NCI-H1105 treated with DMSO at 0.1 percent for 48 hours (cell line): ENCODE measurements at places on chromosomes 4 and X.

DNA sequence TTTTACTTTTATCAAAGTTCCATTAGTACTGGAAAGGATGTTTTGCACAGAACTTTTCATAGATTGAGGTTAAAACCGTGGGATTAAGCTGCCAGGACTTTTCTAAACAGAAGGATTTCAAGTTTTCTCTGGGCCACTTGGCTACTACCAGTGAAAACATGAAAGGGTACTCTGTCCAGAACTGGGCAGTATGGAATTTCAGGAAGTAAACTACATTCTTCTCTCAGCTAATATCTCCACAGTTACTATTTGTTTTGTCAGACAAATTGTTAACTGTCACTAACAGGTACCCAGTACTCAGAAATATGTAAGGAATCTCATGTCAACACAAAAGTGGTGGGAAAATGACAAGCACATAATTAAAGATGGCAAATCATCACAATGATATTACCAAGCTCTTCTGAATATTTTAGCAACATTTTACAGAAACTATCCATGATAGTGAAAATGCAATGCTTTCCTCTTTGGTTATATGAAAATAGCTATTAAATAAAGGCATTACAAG, 454.4 kb downstream of the C4orf33 start:
- no peak for DNase-seq

DNA sequence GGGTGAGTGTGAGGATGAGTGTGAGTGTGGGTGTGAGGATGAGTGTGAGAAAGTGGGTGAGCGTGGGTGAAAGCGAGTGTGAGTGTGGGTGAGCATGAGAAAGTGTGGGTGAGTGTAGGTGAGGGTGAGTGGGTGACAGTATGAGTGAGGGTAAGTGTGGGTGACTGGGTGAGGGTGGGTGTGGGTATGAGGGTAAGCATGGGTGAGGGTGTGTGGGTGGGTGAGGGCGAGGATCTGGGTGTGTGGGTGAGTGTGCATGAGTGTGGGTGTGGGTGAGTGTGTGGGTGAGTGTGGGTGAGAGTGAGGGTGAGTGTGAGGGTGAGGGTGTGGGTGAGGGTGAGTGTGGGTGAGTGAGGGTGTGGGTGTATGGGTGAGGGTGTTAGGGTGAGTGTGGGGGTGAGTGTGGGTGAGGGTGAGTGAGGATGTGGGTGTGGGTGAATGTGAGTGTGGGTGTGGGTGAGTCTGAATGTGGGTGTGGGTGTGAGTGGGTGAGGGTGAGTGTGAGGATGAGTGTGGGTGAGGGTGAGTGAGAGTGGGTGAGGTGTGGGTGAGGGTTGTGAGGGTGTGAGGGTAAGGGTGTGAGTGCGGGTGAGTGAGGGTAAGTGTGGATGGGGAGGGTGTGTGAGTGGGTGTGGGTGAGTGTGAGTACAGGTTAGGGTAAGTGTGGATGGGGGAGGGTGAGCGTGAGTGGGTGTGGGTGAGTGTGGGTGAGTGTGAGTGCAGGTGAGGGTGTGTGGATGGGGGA, 48.9 kb downstream of the ING2 start:
- no peak for DNase-seq

- DNase-seq, result peak; percentile 11
Measured at GRCh38 chr4:66000510-66001117, 330.3 kb upstream of the EPHA5 start.

- no peak for DNase-seq
Measured at GRCh38 chr4:7752649-7753048, 187.0 kb downstream of the AFAP1 start.

GRCh38 chr4:76233967-76234678, 17.4 kb upstream of the FAM47E start:
- DNase-seq, result no peak

GRCh38 chrX:148961985-148962384, 461.6 kb downstream of the AFF2 start:
- DNase-seq, result no peak

GRCh38 chr4:4791299-4792111, 68.0 kb upstream of the MSX1 start:
- DNase-seq, result no peak

DNA sequence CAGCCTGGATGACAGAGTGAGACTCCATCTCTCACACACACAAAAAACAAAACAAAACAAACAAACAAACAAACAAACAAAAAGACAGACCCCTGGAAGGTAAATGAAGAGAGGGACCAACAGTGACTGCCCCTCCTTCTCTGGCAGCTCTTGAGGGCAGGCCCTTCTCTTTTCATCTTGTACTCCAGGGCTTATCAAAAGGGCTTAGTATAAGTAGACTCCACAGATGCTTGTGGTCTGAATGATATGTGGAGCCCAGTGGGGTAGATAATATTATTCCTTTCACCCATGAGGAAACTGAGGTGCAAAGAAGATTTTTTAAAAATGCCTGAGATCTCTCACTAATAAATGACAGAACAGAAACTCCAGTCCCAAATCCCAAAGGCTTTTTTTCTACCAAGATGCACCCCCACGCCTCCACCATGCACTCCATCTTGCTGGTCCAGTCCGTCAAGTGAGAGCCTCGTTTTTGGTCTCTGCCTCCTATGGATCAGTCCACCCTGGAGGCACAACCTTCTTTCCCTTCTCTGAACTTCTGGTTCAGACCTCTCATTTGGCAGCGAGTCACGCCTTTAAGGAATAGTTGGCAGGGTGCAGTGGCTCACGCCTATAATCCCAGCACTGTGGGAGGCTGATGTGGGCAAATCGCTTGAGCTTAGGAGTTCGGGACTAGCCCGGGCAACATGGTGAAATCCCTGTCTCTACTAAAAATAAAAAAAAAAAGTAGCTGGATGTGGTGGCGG, 17.0 kb upstream of the CHRNA9 start:
- DNase-seq, result no peak

- no peak for DNase-seq
Measured at GRCh38 chrX:92209936-92210335, 430.8 kb downstream of the PCDH11X start.

DNA sequence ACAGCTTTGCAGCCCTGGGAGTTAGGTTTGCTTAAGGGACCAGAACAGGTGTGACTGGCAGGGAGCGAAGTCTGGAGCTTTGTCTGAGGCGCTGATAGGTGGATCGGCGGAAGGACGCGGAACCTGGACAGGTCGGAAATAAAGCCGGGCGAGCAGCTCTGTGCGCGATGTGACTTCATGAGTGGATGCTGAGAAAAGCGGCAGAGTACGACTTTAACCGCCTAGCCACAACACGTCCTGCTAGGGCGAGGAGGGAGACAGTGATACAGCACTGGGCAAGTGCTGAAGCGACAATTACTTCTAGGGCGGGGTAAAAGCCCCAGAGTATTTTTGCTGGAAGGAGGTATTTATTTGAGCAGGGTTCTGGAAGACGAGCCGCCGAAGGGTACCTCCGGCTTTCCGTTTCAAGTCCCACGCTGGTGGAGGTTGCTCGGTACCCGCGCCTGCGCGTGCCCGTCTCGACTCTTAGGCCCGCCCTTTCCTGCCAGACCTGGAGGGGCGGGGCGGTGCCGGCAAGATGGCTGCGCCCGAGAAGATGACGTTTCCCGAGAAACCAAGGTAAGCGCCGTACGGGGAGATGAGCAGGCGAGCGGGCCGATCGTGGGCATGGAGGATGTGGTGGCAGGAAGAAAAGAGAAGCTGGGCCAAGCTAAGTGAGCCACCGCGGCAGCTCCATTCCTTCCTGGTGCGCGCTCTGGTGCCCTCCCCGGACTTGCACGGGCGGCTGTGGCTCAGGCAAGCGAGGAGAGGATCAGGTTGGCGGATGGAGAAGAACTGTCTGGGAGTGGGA, at the start of gene ZRSR2:
ZRSR2 (plus strand) TSS at position 506 of the 790 bp plus-strand sequence; CDS start at position 518, 12 bp downstream.
- peak; percentile 82 for DNase-seq

DNA sequence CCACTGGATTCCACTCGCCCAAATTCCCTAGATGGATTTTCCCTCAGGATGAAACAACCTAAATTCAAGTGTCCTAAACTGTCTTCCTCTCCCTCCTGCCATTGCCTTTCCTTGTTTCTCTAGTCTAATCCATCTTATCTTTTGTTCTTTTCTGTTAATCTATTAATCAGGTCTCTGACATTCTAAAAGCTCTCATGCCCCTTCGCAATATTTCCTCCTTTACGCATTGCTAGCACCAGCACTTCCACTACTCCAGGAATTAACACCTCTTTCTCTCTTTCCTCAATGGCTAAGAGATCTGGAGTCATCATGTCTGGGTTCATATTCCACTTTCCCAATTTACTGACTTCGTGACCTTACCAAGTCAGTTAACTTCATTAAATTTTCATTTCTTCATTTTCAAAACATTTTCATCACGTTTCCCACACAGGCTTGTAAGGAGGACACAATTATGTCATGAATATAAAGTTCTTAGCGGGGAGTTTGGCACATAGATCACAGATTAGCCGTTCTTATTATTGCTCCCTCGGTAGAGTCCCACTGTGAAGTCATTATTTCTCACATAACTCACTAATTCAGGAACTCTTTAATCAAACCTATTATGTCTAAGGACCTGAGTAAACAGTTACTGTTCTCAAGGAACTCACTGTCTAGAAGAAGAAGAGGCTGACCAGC, 45.3 kb downstream of the FAT4 start:
- no peak for DNase-seq

- no peak for DNase-seq
Measured at GRCh38 chr4:26424153-26424552, 66.1 kb downstream of the CCKAR start.

- DNase-seq, result no peak
Measured at GRCh38 chr4:98728871-98729270, 70.5 kb upstream of the TSPAN5 start.

- no peak for DNase-seq
Measured at GRCh38 chrX:49300703-49301102, 2.7 kb upstream of the GAGE10 start.

- no peak for DNase-seq
Measured at GRCh38 chrX:7347465-7347864, 199.5 kb upstream of the PUDP start.

DNA sequence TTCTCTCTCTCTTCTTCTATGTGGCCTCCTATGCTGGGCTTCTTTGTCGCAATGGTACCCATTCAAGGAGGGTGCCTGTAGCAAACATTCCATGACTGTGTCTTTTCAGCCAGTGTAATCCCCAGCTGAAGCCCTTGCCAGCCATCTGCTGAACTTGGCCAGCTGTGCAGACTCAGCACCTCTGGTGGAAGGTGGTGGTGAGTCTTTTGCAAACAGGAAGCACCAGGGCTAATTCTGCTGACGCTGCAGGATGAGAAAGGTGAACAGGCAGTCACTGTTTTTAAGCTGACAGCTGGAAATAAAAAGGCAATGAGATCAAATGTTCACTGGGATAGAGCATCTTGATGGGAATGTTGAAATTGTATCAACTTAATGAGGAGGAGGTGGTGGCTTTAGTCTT, 298.7 kb upstream of the CLNK start:
- no peak for DNase-seq

DNA sequence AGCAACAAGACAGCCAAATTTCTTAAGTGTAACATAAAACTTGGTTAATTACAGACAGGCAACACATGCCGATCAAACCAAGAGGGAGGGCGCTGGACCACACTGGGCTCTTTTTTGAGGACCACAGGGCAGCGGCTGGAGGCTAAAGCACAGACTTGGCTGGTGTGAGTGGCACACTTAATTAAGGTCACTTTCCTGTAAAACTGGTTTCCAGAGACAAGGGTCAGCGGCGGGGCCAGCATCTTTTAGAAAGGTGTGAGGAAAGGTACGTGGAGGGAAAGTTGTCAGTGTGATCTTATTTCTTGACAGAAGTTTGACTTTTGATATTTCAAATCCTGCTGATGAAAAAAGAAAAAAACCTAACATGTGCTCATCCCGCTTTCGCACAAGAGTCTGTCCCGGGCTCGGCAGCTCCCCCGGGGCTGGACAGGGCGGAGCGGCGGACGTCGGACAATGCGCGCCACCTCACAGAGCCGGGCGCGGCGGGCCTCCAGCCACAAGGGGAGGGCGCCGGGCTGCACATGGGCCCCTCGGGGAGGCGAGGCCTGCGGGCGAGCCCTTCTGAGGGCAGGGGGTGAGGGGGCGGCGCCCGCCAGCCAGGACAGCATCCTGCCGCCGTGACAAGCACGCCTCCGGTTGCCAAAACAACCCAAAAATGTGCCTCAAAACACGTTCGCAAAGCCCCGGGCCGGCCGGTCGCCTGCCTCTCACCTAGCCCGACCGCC, 660 bp upstream of the HSPA4L start:
- no peak for DNase-seq

GRCh38 chrX:74353984-74354383, 50.0 kb downstream of the ZCCHC13 start:
- no peak for DNase-seq

DNA sequence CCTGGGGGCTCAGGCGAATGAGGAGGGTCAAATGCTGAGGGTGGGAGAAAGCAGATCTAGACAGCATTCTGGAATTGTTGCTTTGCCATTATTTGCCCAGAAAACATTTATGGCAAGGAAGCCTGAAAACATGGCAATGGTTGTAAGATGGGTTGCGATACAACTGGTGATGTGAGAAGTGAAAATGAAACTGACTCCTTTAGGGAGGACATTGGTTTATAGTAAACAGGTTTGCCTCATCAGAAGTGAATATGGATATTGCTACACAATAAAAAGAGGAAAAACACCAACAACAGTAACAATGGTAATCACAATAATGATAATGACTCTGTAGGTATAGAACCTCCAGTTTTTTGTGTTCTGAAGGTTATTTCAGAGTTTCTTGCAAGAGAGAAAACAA, 107.0 kb upstream of the TBC1D9 start:
- no peak for DNase-seq

GRCh38 chrX:123878252-123878721, 18.4 kb downstream of the XIAP start:
- no peak for DNase-seq

DNA sequence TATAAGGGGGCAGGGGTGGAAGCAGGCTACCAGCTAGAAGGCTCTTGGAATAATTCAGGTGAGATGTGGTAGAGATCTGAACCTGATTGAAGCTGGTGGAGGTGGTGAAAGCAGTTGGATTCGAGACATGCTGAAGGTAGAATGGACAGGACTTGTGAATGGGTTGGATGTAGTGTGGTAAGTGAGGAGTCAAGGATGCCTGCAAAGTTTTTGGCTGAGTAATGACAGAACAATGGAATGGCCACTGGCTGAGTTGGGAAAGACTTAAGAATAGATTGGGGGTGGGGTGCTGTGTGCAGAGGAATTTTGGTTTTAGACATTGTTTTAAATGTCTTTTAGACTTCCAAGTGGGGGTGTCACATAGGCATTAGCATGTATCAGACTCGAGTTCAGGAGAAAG, 33.5 kb downstream of the HPF1 start:
- no peak for DNase-seq

GRCh38 chr4:112144546-112145325, 518 bp upstream of the FAM241A start:
- DNase-seq, result no peak

DNA sequence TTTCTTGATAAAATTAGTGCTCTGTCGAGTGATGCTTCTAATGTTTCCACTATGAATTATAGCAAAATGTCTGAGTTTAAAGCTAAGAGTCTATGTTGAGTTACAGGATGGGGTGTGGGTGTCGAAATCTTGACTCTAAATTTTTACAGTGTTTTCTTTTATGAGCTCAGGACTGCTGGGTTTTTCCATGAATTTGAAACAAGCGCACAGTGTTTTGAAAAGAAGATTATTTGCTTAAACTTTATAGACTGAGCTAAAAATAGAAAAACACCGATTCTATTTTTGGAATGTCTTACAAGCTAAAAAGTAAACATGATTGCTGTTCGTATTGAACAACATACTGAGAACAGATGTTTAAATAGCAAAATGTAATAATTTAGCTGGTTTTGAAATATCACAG, 7.5 kb downstream of the PTTG2 start:
- DNase-seq, result no peak

- no peak for DNase-seq
Measured at GRCh38 chrX:47900833-47901232, 64.1 kb downstream of the ZNF81 start.

GRCh38 chr4:44646151-44646550, 5.3 kb downstream of the YIPF7 start:
- DNase-seq, result no peak

- no peak for DNase-seq
Measured at GRCh38 chr4:25528391-25528790, 127.3 kb upstream of the SLC34A2 start.
